ENCODE measurements at places on chromosomes 3 and 15.

DNA sequence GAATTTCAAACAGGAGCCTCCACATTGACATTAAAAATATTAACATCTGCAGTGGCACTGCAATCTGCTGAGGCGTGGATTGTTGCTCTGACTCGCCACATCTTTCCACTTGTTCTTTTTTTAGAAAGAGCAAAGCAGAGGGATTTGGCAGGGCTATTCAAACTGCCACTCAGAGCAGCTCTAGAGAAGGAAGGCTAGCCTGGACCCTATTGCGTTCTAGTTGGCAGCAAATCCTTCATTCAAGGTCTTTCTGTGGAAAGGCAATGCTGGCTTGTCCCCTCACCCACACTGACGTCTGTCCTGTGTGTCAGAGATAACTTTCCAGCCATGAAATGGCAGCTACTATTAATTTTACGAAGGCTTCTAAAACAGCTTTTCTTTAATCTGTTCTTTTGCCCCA lies 483.2 kb upstream of the SGO1 start:
- no peak for DNase-seq

- DNase-seq, result no peak
Measured at GRCh38 chr15:25936004-25936403, 72.9 kb upstream of the ATP10A start.

- DNase-seq, result no peak
Measured at GRCh38 chr3:49172551-49173041, 1.2 kb downstream of the KLHDC8B start.

DNA sequence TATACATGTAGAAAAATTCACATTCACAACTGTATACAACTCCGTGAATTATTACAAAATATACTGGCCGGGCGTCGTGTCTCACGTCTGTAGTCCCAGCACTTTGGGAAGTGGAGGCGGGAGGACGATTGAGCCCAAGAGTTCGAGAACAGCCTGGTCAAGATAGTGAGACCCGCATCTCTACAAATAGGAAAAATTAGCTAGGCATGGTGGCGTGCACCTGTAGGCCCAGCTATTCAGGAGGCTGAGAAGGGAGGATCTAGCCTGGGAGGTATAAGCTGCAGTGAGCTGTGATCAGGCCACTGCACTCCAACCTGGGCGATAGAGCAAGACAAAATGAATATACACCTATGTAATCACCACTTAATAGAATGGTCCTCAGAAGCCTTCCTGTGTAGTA lies 1.3 kb downstream of the RAD51 start:
- DNase-seq, result no peak

DNA sequence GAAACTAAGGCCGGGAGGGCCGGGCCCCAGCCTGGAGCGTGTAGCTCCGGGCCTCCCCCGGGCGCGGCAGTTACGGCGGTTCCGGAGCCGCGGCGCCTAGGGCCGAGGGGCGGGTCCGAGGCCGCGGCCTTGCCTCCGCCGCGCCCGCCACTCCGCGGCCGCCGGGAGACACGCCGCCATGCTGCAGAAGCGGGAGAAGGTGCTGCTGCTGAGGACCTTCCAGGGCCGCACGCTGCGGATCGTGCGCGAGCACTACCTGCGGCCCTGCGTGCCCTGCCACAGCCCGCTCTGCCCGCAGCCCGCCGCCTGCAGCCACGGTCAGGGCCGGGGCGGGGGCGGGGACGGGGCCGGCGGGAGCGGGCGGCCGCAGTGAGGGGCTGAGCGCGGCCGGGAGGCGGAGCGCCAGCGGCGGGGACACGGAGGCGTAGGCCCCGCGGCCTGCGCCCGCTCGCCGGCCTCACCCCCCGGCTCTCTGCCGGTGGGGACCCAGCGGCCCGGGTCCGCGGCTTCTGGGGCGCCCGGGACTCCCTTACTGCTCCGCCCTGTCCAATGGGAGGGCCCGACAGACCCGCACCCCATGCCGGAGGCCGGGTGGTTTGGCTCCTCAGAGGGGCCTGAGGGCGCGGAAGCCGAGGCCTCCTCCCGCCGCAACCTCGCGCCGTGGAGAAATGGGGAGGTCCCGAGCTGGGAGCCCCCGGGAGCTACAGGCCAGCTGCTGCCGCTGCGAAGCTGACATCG lies at the start of gene DIS3L:
DIS3L (plus strand) TSS at position 150 of the 738 bp plus-strand sequence; CDS start at position 179, 29 bp downstream.
- peak; percentile 85 for DNase-seq

GRCh38 chr3:78273326-78273725 lies 1233.4 kb downstream of the ROBO2 start:
- no peak for DNase-seq

DNA sequence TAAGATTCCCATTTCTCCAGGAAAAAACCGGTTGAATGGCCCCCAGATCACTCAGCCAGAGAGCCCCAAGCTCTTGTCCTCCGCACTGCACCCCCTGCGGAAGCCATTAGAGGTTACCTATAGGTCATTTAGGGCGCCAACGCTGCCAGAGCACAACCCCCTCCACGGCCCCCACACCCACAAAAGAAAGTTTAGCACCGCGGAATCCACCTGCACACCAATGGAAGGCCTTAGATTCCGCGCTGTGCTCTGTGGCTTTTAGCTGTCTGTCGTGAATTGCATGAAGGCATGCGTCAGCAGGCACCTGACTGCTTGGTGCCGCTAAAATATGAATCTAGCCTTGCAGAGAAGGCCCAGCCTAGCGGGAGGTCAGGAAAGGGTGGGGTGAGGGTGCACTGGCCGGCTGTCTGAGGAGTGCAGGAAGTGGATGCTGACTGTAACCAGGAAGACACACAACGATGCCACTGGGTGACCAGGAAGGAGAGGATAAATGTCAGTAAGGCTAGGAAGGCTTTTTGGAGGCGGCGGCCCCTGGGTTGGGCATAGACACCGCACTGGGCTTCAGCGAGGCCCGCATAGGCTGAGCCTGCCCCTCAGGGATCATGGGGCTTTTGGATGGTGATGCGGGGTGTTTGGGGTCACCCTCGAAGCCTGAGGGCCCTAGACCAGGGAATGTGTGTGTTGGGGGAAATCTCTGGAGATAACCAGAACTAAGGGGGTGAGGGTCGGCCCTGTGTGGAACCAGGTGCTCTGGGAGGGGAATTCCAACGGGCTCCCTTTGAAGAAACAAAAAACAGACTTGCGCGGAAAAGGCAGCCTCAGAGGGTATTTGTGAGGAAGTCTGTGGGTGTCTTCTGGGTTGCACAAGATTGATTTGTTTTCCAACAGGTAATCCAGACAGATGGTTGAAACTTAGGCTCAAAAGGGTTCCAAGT lies 976 bp upstream of the NUP210 start:
- DNase-seq, result peak; percentile 25

DNA sequence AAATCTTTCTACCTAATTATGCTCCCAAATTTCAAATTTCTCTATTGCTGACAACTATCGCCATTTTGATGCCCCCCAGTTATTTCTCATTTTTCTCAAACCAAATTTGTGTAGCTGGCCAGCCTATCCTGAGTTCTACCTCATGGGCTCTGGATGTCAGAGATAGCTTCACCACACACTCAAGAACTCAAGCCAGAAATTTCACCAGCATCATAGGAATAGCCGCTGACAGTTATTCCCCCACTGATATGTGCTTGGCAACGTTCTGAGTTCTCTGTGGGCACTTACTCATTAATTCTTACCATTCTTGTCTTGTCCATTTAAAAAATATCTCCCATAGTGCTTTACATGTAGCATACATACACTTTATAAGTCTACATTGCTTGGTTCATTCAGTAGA lies 264.7 kb downstream of the FHIT start:
- no peak for DNase-seq

DNA sequence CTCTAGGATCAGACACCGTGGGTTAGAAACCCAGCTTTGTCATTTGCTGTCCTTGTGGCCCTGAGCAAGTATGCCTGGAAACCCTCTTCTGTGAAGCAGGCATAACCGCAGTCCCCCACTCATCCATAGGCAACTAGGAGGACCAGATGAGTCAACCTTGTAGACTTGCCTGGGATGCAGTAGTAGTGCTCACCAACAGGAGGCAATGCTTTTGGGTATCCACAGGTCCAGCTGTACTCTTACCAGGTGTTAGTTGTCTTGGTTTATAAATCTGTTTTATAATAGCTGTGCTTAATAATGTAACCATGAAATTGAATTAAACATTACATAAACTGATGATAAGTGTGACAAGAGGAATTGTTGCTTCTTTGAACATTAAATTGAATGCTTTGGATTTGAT lies 389.3 kb downstream of the IL20RB start:
- DNase-seq, result no peak

DNA sequence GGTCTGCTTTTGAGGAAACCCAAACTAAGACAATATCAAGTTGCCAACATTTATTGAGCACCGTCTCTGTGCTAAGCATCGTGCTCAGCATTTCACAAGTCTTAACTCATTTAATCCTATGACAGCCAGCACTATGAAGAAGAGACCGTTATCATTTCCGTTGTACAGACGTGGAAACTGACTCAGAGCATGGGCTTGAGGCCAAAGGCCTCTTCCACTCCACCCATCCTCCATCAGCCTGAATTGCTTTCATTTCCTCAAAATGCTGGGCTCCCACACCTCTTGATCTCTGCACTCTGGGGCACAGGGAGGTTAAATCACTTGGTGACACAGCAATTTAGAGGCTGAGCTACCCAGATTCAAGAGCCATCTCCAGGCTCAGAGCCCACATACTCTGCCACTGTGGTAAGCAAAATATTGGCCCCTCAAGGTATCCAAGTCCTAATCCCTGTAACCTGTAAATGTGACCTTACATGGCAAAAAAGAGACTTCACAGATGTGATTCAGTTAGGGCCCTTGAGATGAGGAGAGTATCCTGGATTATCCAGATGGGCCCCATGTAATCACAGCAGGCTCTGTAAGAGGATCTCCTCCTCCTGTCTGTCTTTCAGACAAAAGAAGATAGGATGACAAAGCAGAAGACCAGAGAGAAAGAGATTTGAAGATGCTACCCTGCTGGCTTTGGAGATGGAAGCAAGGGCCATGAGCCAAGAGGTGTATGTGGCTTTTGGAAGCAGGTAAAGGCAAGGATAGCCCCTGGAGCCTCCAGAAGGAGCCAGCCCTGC lies 24.3 kb upstream of the FLNB start:
- DNase-seq, result peak; percentile 93

GRCh38 chr3:104696470-104696869 lies 670.2 kb upstream of the ALCAM start:
- no peak for DNase-seq

DNA sequence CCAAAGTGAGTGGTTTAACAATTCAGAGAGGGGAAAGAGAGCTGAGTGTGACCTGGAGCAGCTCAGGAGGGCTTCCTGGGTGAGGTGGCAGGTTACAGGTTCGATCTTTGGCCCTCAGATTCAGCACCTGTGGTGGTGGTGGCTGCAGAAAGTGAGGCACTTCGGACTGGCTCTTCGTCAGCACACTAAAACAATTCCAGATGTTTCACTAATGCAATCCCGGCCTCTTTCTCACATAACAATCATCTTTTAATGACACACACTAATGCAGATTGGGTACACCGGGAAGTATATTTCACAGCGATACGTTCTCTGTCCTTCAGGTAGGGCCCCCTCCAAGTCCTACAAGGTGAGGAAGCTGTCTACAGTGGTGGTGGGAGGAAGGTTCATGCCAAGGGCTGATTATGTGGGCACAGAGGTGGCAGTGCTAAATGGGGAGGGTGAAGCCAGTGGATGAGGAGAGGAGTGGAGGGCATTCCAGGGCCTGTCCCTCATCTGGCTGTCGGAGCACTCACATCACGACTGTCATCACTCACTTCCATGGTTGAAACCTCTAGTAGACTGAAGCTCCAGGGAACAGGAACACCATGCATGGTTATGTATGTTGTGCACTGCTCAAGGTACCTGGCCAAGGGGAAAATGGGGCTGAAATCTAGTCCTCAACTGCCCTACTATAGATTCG lies 171.1 kb downstream of the RAB11A start:
- no peak for DNase-seq

- DNase-seq, result no peak
Measured at GRCh38 chr15:59278120-59278519, 71.5 kb downstream of the LDHAL6B start.

DNA sequence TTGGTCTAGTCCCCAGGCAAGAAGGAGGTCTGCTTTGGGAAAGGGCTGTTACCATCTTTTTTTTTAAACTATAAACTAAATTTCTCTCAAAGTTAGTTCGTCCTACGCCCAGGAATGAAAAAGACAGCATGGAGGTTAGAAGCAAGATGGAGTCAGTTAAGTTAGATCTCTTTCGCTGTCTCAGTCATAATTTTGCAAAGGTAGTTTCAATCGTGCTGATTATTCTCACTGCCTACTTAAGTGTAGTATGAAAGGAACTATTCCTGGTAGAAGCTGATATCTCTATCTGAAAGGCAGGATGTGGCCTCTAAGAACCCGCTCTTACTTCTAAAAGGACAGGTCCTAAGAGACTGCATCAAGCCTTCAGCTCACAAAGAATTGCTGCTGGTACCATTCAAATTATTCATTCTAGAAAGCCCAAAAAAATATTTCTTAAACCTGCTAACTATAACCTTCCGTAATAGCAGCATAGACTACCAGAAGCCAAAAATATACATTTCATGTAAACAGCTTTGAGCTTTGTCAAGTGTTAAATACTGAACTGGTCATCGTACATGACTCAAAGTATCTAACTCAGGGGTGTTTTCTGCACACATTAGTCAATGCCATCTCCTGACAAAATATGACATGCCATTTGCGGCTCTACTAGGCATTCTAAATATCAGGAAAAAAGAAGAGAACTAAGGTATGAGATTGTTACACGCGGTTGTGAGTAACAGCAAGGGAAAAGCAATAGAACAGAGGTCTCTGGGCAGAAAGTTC lies 96.0 kb upstream of the CCDC80 start:
- DNase-seq, result no peak

- DNase-seq, result no peak
Measured at GRCh38 chr15:69570454-69570853, 117.8 kb downstream of the RPLP1 start.

DNA sequence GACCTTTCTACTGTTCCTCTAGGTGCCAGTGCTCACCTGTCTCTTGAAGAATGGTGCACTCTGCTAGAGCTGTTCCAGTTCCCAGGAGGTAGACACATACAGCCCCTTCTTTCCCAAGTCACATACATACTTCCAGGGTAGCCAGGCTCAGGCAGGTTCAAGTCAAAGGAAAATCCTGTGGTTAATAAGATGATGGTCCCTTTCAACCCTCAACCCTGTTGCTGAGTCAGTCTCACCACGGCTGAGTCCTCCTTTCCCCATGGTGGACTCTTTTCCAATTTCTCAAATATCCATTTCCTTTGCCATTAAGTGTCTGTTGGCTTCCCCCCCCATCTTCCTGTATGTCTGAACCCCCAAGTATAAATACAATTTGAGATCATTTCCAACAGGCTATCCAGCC lies 56.1 kb upstream of the ACAN start:
- DNase-seq, result no peak
